Naive thymus-derived CD4-positive, alpha-beta T cell (primary cell): ENCODE measurements at places on chromosomes 7 and 10. TPM values are rescaled to one million over a fixed set of nuclear protein-coding genes. Genes with fewer than 3 reads are reported as not detected.

DENND2A gene
- not detected for total RNA-seq

FZD8 gene
- total RNA-seq = 0.47 TPM

TAS2R3 gene
- total RNA-seq = 11.4 TPM

ASIC3 gene
- total RNA-seq = 13.7 TPM

CPN1 gene
- not detected for total RNA-seq
